ENCODE measurements at places on chromosomes 5 and 9.

DNA sequence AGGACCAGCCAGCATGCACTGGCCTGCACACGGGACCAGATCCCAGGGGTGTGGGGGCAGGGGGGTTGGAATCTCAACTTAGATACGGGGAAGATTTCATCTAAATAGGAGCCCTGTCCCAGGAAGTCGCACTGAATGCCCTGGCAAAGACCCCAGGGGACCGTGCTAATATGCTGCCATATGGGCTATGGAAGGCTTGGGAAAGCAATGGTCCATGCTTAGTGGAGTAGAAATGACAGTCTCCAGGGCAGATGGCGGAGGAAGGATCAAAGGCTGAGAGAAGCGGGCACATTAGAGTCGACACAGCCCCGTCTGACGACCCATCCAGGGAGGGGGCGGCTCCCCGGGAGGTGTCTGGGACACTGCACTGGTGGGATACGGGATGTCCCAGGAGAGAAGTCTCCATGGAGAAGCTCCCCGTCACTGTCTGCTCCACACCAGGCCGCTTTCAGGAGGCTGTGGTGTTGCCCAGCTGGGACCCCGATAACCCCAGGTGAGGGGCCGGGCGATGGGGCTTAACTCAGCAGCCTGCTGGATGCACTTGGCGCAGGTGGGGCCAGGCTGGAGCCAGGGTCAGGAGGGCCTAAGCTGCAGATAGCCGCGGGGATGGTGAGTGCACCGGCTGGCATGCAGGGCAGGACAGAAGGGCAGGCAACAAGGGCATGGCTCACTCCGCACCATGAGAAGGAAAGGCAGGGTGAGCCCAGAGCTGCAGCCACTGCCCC is 377.7 kb upstream of the IRX1 start:
- DNase-seq = no peak

GRCh38 chr5:159511570-159511969 is 181.3 kb upstream of the IL12B start:
- DNase-seq = no peak

DNA sequence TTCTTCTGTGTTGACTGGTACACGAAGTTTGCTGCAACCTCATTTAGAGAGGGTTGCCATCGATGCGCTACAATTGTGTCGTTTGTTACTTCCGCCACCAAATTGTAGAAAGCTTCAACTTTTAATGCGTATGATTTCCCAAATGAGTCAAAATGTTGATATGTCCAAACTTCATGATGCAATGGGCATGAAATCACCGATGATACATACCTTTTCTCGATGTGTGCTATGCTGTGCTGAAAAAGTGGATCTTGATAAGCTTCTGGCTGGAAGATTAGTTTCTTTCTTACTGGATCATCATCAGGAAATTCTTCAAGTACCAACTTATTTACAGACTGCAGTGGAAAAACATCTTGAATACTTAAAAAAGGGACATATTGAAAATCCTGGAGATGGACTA is 65.7 kb downstream of the TMEM38B start:
- no peak for DNase-seq

GRCh38 chr9:105073147-105073546 is 145.2 kb upstream of the ABCA1 start:
- no peak for DNase-seq

DNA sequence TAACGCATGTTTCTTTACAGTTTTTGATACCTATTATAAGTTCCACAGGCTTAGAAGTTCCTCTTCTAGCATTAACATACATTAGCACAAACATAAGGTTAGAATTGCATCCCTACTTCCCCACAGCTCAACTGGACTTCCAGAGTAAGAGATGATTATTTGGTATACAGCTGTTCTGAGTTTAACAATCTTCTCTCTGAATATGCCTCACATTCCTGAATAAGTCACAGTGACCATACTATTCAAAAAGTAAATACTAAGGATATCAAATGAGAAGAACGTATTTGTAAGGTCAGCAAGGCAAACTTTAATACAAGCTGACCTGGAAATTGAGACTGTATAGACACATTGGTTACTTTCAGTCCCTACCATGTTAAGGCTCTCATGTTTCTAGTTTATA is 21.3 kb downstream of the NR6A1 start:
- no peak for DNase-seq

GRCh38 chr5:148910686-148911361 is 84.4 kb downstream of the ADRB2 start:
- no peak for DNase-seq

- no peak for DNase-seq
Measured at GRCh38 chr9:98097836-98098235, 21.2 kb downstream of the TRIM14 start.

DNA sequence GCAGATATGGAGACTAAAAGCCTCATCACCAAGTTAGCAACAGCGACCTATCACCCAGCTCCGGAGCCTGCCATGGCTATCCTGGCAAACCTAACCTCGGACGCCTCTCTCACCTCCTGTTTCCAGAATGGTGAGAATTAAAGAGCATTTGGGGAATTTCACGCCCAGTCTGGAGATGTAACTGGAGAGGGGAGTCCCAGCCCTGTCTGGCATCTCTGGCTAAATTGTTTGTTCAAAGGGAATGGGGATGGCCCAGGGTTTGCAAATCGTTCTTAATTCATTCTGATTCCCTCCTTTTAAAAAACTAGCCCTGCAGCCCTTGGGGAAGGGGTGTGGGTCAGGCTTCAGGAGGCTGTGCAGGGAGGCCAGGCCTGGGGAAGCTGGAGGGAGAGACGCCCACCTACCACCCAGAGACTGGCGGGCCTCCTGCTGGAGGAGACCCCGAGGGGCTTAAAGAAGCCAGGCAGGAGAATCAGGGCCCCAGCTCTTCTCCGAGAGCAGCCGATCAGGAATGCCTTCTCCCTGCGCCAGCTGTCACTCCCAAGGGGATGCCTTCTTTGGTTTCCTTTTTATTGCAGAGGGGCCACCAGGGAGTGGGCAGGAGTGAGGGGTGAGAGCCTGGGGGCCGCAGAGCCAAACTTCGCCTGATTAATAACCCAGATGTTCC is 964 bp upstream of the COL5A1 start:
- DNase-seq = no peak

- DNase-seq = no peak
Measured at GRCh38 chr9:75648034-75648433, 242.4 kb upstream of the PCSK5 start.

- no peak for DNase-seq
Measured at GRCh38 chr9:82082563-82082962, 94.0 kb downstream of the SPATA31D1 start.

DNA sequence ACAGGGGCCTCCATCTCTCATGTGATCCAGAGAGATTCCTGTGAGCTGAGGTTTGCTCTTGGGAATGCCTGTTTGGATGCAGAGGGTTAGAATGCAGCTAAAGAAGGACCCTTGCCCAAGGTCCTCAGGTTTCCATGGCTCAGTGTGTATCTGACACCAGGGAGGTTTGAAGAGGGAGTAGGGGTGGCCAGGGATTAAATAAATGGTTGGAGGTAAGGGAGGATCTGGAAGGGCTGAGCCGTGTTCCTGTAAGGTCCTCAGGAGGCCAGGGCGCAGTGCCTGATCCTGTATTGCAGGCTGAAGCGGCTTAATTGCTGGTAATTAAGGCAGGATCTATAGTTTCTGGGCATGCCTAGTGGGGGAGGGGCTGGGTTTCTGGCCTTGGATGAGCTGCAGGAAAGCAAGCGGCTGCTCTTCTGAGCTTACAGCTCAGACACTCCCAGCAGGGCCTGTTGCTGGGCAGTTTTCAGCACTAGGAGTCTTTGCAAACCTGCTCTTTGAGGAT is 41.5 kb upstream of the MAP1B start:
- DNase-seq = no peak

GRCh38 chr9:3235497-3235896 is 290.3 kb downstream of the RFX3 start:
- DNase-seq = no peak

DNA sequence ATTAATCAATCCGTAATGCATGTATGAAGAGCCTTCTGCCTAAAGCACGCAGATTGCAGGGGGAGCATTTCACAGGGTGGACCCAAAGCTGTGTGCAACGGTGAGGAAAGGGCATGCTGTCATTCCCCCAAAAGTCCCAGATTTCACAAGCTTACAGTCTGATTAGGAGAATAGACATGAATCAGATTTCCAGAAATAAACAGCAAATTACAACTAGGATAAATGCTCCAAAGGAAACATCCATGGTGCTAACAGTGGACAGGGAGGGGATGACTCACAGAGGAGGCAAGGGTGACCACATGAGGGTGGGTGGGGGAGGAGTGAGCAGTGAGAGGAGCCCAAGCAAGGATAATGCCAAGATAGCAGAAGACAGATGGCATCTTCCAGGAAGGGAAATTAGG is 258.4 kb upstream of the TAS2R1 start:
- DNase-seq = no peak

GRCh38 chr5:172178991-172179989 is 8.7 kb downstream of the STK10 start:
- DNase-seq = no peak

GRCh38 chr5:128009403-128009802 is 74.2 kb upstream of the SLC12A2 start:
- no peak for DNase-seq

- no peak for DNase-seq
Measured at GRCh38 chr5:174549254-174549653, 175.1 kb upstream of the MSX2 start.

GRCh38 chr5:100864931-100865330 is 38.2 kb downstream of the ST8SIA4 start:
- no peak for DNase-seq

GRCh38 chr5:163565492-163565891 is 60.1 kb downstream of the MAT2B start:
- DNase-seq = no peak

GRCh38 chr9:87595610-87596009 is 97.9 kb downstream of the DAPK1 start:
- DNase-seq = no peak

DNA sequence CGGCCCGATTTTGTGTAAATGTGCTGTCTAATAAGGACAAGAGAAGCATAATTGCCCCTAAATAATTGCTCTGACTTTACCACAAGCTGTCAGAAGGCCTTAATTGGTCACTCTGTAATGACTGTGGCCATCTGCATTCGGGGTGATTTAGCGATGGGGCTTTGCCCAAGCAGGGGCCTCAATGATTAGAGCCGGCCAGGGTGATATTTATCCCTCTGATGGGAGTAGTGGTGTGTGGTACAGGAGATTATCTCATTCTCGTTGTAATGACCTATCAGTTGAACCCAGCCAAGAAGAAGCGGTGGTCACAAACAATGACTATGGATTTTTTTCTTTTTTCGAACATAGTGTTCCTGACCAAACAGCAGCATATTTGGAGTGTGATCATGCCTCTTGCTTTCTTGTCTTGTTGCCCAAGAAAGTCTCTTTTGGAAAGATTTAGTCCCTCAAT is 72.0 kb upstream of the SAP30L start:
- DNase-seq = no peak

- DNase-seq = no peak
Measured at GRCh38 chr9:134130503-134131375, 5.1 kb upstream of the WDR5 start.

DNA sequence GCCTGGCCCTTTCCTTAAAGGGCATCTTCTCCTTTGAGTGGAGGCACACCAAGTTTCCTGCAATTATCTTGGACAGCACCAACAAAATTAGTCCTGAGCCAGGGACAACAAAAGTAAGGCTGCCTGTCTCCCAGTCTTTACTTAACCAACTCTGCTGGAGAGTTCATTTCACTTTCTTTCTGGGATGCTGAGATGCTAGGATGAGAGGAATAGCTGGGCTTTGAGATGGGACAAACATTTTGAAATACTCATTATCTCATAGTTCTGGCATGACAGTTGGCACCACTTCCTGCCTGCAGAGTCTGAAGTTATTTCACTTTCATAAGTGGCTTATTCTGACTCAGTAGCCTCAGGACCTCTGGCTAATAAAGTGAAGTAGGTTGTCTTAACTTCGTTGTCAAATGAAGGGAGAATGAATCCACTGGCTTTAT is 157.0 kb downstream of the C9orf152 start:
- no peak for DNase-seq
